ENCODE measurements at places on chromosomes 12 and 14. TPM values are rescaled to one million over a fixed set of nuclear protein-coding genes. Genes with fewer than 3 reads are reported as not detected.

DNA sequence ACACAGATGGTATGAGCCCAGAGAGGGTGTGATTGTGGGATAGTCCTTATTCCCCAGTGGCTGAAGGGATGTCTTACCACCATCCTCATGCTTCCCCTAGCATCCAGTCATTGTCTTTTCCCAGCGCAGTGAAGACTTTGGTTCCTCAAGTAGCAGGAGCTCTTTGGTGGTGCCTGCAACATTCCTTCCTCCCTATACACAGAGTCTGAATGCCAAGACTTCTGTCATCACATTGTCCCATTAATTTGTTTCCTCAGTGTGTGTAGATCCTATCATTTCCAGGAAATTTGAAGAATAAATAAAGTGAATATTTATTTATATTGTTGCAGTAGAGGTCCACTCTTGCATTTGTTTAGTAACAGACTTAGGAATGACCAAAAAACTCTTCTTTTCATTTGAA, 147.2 kb downstream of the DACT1 start:
- no peaks in the 10 kb centered on the region for H3K36me3 ChIP-seq
- H3K4me1 ChIP-seq = no peaks in the 10 kb centered on the region
- no peak overlapping the region for H3K27ac ChIP-seq

DNA sequence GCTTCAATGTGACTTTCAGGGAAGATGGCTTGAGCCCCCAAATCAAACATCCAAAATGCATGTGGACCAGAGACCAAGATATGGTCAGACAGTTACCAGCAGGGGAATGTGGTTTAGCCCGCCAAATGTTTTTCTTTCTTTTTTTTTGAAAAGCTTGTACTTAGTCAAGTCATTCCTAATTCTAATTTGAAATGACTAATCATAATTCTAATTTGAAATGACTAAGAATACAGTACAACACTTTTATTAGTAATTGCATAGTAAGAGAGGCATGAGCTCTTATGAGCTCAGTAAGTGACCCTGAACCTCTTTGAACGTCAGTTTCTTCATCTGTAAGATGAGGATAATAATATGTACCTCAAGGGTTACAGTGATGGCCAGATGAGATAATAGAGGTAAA, 72.4 kb downstream of the HECTD4 start:
- DNase-seq = no peak
- H3K4me3 ChIP-seq = no peak overlapping the region

- peaks cover 80% of the 10 kb centered on the region for H3K4me1 ChIP-seq
- H3K27me3 ChIP-seq = no peaks in the 10 kb centered on the region
- H3K27ac ChIP-seq = peak overlapping the region; percentile 94
- peaks cover 85% of the 10 kb centered on the region for H3K36me3 ChIP-seq
- peak overlapping the region; percentile 42 for H3K4me3 ChIP-seq
Measured at GRCh38 chr12:46223047-46223446, 45.8 kb downstream of the SLC38A1 start.

DNA sequence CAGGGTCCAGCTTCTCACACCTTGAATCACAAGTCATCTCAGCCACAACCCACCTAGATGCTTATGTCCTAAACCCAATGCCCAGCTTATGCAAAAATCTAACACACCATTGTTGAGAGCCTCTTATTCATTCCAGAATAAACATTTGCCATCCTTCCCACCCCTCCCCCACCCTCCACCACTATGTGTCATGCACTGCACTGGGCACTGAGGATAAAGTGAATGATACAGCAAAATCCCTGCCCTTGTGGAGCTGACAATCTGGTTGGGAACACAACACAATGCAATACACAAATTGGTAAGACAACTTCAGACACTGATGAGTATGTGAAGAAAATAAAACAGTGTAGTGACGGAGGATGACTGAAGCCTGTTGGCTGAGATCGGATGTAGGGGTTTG, 1.4 kb upstream of the GLTP start:
- no peaks in the 10 kb centered on the region for H3K36me3 ChIP-seq
- H3K27ac ChIP-seq = no peak overlapping the region
- H3K27me3 ChIP-seq = no peaks in the 10 kb centered on the region
- peak overlapping the region; percentile 83 for H3K4me3 ChIP-seq
- DNase-seq = no peak

ATP6V1D gene
- total RNA-seq = 32.4 TPM

GRCh38 chr14:99413172-99413571, 67.5 kb downstream of the SETD3 start:
- H3K4me3 ChIP-seq = no peak overlapping the region
- no peaks in the 10 kb centered on the region for H3K27me3 ChIP-seq
- H3K27ac ChIP-seq = no peak overlapping the region
- no peak for DNase-seq
- peaks cover 16% of the 10 kb centered on the region for H3K36me3 ChIP-seq

CCDC177 gene
- not detected for total RNA-seq

TAS2R46 gene
- total RNA-seq = 1.1 TPM

DNA sequence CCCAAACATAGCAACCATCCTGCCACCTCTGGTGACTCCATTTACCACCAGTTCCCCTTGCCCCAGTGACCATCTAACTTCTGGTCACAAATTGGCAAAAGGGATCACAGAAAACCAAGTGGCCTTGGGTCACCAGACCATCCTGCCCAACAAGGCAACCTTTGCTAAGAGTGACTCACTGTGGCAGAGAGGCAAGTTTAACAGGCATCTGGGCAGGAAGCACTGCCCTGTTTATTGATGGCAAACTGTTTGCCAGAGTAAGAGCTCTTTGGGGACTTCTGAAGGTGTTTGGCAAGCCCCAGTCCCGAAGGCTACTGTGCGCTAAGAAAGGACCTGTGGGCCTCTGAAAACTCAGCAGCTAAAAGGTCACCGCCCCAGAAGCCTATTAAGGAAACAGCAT, 28.2 kb upstream of the TMEM233 start:
- H3K4me3 ChIP-seq = no peak overlapping the region
- no peaks in the 10 kb centered on the region for H3K27me3 ChIP-seq
- no peaks in the 10 kb centered on the region for H3K4me1 ChIP-seq

PTCSC3 gene
- total RNA-seq = not detected

DNA sequence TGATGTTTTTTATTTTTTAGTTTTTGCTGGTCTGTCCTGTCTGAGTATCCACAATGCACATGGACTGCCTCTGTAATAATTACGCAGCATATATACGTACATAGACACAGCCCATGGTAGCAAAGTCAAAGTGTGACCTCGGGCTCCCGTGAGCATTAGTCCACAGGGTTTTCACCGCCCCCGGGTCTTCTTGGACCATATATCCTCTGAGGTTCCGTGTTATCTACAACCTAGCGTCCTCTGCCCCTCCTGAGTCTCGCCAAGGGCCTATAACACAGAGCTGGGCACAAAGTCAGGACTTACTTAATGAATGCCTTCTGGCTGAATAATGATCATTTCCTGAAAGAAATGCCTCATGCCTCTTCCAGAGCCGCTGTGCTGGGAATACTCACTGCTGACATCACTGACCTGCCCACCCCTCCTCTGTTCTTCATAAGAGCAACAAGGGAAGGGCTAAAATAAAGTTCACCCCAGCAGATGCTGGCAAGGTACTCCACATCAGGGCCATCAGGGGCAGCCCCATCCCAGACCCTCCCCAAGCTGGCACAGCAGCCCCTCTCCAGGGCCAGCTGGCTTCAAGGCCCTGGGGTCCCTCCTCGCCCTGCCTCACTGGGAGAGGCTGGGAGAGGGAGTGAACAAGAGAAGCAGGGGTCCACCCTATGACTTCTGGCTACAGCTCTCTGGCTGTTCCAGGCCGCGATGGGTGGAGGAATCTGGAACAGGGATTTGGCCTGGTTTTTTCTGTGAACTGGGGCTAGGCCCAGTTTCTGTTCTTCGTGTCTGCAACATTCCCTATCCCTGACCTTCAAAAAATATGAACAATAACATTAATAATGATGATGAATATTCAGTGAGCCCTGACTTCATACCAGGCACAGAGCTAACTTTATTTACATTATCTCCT, 7.9 kb downstream of the HDAC7 start:
- H3K4me3 ChIP-seq = peak overlapping the region; percentile 91
- no peak for DNase-seq
- H3K36me3 ChIP-seq = peaks cover 46% of the 10 kb centered on the region
- no peaks in the 10 kb centered on the region for H3K27me3 ChIP-seq

HELB gene
- total RNA-seq = 34.6 TPM

DNA sequence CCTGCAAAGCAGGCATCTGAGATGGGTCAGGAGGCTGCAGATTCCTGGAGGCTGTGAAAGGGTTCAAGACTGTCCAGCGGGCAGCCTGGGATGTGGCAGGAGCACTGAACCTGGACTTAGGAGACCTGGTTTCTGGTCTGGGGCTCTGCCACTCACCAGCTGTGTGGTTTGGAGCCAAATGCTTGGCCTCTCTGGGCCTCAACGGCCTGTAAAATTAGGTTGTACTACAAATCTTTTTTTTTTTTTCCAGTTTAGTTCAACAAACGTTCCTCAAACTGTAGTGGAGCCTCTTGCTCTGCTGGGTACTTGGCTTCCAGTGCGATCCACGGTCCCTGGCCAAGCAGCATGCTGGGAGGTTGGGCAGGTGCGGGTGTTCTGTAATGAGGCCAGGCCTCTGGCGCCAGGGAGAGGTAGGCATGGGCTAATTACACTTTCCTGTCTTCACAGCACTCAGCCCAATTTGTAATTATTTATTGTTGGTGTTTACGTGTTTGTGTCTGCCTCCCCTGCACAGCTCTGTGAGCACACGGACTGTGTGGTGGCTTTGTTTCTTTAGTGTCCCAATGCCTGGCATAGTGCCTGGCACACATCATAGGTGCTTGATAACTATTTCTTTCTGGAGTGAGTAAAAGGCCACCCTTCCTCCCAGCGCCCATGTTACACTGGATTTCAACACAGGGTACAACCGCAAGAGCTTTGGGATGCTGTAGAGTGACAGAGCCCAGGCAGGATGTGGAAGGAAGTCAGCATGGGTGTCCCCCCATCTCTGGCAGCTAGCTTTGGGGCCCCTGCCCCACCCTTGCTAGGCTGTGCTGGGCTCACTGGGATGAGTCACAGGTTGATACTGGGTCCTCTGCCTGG, 5.8 kb upstream of the KRT80 start:
- DNase-seq = no peak
- no peak overlapping the region for H3K4me3 ChIP-seq
- H3K27me3 ChIP-seq = peaks cover 9% of the 10 kb centered on the region

GRCh38 chr12:43957732-43958372, 122.0 kb downstream of the TMEM117 start:
- H3K27ac ChIP-seq = no peak overlapping the region
- H3K4me3 ChIP-seq = no peak overlapping the region
- H3K36me3 ChIP-seq = peaks cover 3% of the 10 kb centered on the region
- no peak for DNase-seq

DNA sequence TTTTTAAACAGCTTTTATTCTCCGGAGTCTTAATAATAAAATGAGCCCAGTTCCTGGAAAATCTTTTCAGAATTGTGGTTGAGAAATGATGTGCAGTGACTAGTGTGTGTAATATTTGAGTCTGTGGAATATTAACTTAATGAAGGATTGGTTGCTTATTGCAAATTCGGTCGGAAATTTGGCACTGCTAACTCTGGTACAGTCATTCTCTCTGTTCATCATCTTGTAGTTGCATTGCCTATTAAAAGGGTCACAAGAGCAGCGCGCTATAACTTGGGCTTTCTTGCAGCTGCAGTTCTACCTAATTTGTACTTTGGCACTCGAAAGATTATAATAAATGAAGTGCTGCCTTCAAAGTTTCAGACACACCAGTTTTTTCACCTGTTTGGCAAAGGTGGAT, 146.0 kb downstream of the FLRT2 start:
- H3K27me3 ChIP-seq = no peaks in the 10 kb centered on the region
- no peak overlapping the region for H3K4me3 ChIP-seq
- no peak for DNase-seq
- H3K36me3 ChIP-seq = no peaks in the 10 kb centered on the region
- no peaks in the 10 kb centered on the region for H3K4me1 ChIP-seq
- no peak overlapping the region for H3K27ac ChIP-seq

GRCh38 chr12:16719713-16720416, 113.9 kb upstream of the LMO3 start:
- no peak for DNase-seq
- H3K36me3 ChIP-seq = no peaks in the 10 kb centered on the region
- H3K4me1 ChIP-seq = no peaks in the 10 kb centered on the region
- H3K27me3 ChIP-seq = no peaks in the 10 kb centered on the region

DNA sequence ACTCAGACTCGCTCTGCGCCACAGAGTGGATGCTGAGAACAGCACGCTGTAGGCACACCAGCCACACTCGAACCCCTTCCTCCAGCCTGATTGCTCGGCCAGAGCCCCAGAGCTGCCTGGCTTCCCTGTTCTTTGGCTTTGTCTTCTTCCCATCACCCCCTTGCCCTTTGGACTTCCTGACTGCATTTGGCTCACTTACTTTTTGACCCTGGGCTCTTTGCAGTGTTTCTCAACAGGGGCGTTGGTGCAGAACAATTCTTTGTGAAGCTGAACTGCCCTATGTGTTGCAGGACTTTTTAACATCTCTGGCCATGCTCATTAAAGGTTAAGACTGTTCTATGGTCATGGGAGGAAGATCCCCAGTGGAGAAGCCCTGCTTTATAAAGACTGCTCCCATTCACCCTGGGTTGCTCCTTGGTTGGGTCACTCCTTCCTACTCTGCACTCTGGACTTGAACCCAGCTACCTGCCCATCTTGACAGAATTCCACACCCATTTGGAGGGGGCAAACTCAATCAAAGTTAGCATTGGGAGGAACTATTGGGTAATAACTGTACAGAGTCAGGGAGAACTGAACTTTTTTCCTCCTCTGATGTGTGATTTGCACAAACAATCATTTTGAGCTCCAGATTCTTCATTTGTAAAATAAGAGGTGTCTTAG, 127.7 kb upstream of the PLEKHG7 start:
- peaks cover 1% of the 10 kb centered on the region for H3K36me3 ChIP-seq
- no peaks in the 10 kb centered on the region for H3K4me1 ChIP-seq
- DNase-seq = no peak
- no peak overlapping the region for H3K4me3 ChIP-seq
- H3K27me3 ChIP-seq = no peaks in the 10 kb centered on the region
- H3K27ac ChIP-seq = no peak overlapping the region

GRCh38 chr12:57151741-57152630, 4.6 kb upstream of the LRP1-AS start:
- H3K4me1 ChIP-seq = no peaks in the 10 kb centered on the region
- peaks cover 3% of the 10 kb centered on the region for H3K27me3 ChIP-seq
- no peak overlapping the region for H3K4me3 ChIP-seq
- DNase-seq = no peak
- no peaks in the 10 kb centered on the region for H3K36me3 ChIP-seq
- H3K27ac ChIP-seq = no peak overlapping the region

- H3K27ac ChIP-seq = no peak overlapping the region
- no peaks in the 10 kb centered on the region for H3K27me3 ChIP-seq
- no peak for DNase-seq
- H3K36me3 ChIP-seq = no peaks in the 10 kb centered on the region
- no peaks in the 10 kb centered on the region for H3K4me1 ChIP-seq
- H3K4me3 ChIP-seq = no peak overlapping the region
Measured at GRCh38 chr14:40309124-40309523, 876.9 kb upstream of the FBXO33 start.

DNA sequence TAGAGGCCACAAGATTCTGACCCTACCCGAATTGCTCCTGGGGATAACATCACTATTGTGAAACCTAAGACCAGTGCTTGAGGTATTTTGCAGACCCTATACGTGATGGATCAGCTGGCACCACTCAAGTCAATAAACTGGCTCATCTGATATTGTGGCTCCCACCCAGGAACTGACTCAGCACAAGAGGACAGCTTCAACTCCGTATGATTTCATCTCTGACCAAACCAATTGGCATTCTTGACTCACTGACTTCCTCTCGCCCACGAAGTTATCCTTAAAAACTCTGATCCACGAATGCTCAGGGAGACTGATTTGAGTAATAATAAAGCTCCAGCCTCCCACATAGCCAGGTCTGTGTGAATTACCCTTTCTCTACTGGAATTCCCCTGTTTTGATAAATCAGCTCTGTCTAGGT, 1036.1 kb upstream of the TMEM132C start:
- no peaks in the 10 kb centered on the region for H3K4me1 ChIP-seq
- H3K36me3 ChIP-seq = no peaks in the 10 kb centered on the region
- H3K4me3 ChIP-seq = no peak overlapping the region
- no peaks in the 10 kb centered on the region for H3K27me3 ChIP-seq
